ENCODE measurements at places on chromosomes 5 and 9. TPM values are rescaled to one million over a fixed set of nuclear protein-coding genes. Genes with fewer than 3 reads are reported as not detected.

The SEMA6A gene
- 47.2 TPM for total RNA-seq

The IFNA13 gene
- total RNA-seq = not detected

- no peak for DNase-seq
These were observed 35.2 kb downstream of the PCA3 start for GRCh38 chr9:76799473-76799872.

The NME5 gene
- 1.4 TPM for total RNA-seq

- no peak for DNase-seq
These were observed 104.0 kb downstream of the PTTG1 start for GRCh38 chr5:160525471-160526261.
